Daoy (cell line): ENCODE measurements at places on chromosomes 2 and 18. TPM values are rescaled to one million over a fixed set of nuclear protein-coding genes. Genes with fewer than 3 reads are reported as not detected.

DPP10 gene
- total RNA-seq, result not detected in 2 replicates

DNA sequence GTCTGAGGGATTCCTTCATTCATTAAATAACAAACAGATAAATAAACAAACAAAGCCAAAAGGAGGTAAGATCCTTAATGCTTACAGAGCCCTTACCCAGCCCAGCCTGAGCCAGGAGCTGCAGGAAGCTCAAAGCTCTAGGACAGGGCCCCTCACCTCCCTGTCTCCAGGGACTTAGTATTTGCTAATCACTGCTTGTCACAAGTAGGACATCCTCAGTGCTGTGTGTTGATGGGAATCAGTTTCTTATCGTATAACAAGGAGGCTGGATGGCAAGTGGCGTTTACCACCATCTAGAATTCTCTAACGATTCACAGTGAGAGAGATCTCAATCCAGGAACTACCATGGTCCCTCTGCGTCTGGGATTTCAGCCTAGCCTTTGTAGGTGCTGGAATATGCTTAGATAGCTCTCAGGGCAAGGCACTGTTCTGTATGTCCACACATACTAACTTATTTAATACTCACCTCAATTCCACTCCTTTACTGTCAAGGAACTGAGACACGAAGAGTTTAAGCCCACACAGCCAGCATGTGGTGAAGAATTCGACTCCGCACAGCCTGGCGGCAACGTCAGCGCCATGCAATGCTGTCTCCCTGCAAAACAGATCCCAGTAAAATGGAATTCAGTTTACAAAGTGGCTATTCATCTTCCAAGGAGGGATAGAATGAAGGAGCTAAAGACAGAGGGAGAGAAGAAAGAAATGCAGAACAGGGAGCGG is 164.8 kb downstream of the MYCN start:
- DNase-seq, result no peak

GRCh38 chr2:16093639-16094529 is 153.5 kb downstream of the MYCN start:
- DNase-seq, result peak; percentile 30

- DNase-seq, result no peak
These were observed 40.4 kb downstream of the PIEZO2 start for GRCh38 chr18:11108947-11109346.

CRYGD gene
- total RNA-seq, result not detected in 2 replicates

DNA sequence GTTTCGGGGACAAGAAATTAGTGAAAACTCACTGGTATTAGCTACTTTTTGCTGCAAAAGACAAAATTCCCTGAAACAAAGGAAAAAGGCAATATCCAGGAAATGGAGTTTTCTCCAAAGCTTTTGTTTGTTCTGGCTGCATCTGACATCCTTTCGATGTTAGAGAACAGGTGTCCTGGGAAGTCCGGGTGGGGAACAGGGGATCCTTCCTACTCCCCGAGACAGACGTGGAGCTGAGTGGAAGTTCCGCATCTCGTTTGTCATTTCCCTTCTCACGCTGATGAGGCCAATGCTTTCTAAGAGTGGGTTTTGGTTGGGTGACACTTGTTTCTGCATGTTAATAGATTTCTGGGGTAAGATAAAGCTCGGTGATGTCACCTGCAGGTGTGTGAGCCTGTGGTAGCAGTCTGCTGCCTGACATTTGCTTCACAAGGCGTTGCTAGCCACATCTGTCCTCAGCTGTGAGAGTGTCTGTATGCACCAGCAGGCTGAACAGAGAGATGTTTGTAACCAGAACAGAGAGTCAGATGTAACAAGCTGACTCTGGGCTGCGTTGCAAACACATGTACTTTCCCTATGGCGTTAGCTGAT is 125.9 kb downstream of the ACOXL start:
- DNase-seq, result no peak

DNA sequence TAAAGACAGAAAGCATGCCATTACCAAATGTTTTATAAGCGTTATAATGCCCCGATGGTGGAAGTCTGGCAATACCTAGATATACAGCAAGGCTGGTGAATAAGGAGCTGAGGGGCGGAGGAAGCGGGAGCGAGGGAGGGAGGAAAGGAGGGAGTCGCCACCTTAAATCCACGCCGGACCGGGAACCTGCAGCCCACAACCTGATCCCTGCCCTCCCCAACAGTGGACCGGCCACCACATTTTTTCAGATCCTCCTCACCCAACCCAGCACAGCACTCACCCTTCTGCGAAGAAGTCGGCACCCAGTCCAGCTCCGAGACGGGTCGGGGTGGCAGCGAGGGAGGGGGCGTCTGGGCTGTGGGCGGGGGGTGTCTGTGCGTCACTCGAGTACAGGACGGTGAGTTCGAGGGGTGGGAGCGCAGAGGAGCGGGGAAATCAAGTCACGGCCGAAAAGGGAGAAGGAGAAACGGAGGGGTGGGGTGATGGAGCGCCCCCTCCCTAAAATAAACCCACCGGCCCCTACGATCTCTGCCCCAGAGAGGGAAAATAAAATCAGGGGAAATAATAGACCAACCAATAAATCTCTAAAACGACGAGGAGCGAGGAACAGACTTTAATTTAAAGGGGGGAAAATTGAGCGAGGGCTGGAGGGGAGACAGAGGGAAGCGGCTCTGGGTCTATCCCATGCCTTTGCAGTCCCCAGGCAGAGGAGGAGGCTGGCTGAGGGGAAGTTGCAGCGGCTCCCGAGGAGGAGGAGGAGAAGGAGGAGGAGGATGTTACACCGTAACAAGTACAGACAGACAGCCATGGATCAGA is 96.5 kb upstream of the SERTAD2 start:
- DNase-seq, result peak; percentile 51

LCT gene
- total RNA-seq, result 0.40 TPM in 1 of 2 replicates, not detected in the other

TMEM163 gene
- 0.09 and 0.34 TPM in 2 replicates for total RNA-seq

- DNase-seq, result no peak
These were observed 114.7 kb downstream of the MTX2 start for GRCh38 chr2:176383836-176384442.

SPDYA gene
- 0.68 and 0.86 TPM in 2 replicates for total RNA-seq

RGPD4 gene
- not detected in 2 replicates for total RNA-seq

DNA sequence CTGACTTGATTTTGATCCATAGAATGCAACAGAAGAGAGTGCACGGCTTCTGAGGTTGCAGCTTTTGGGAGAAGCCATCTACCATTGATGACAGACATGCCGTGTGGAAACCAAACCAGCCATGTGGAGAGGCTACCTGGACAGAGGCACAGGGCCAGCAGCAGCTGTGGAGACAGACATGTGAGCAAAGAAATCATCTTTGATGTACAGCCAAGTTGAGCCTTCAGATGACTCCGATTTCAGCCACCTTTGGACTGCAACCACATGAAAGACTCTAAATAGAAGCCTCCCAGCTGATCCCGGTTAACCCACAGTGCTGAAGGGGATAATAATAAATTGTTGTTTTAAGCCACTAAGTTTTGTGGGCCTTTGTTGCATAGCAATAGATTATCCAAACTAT is 54.2 kb downstream of the TSN start:
- DNase-seq, result no peak

POTEC gene
- total RNA-seq, result 2.9 and 3.8 TPM in 2 replicates

DNA sequence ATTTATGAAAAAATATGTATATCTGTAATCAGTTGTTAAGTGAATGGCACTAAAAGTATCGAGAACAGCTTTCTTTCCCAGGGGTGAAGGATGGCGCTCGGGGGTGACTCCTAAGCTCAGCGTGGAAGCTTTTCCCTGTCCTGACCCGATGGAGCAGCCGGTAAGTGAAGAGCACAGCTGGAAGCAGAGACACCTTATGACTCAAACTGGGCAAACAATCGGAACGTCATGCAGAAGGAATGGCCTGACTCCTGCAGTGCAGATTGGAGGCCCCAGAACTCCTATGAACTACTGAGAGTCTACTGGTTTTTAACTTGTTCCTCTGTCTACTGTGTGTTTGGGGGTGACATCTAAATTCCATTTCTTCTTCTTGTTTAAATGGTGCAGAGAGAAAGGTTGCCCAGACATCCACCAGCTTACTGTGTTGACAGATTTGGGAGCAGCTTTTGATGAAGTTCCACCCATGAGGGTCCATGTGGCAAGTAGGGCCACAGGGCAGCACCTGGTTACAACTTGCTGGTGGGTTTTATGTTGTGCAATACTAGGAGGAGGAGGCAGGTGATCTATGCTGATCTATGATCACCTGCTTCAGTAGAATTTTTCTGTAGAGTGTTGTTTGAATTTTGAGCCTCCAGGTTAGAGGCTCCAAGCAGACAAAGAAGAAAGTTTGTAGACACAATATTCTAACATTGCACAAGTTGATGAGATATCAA is 52.8 kb upstream of the TMEM182 start:
- peak; percentile 81 for DNase-seq
